ENCODE measurements at places on chromosomes 16 and 17. TPM values are rescaled to one million over a fixed set of nuclear protein-coding genes. Genes with fewer than 3 reads are reported as not detected.

The SHCBP1 gene
- total RNA-seq = 21.2 TPM

The PRMT7 gene
- total RNA-seq = 20.6 TPM

The TNK1 gene
- 0.05 TPM for total RNA-seq

The TBC1D3I gene
- total RNA-seq = 0.17 TPM

The MILR1 gene
- 2.5 TPM for total RNA-seq

Measured in liver (tissue), 10 donors.